Smooth muscle cell of the brain vasculature (primary cell): ENCODE measurements at places on chromosomes 5 and 9.

- DNase-seq = no peak
Measured at GRCh38 chr5:136364307-136364706, 1.0 kb downstream of the TRPC7 start.

DNA sequence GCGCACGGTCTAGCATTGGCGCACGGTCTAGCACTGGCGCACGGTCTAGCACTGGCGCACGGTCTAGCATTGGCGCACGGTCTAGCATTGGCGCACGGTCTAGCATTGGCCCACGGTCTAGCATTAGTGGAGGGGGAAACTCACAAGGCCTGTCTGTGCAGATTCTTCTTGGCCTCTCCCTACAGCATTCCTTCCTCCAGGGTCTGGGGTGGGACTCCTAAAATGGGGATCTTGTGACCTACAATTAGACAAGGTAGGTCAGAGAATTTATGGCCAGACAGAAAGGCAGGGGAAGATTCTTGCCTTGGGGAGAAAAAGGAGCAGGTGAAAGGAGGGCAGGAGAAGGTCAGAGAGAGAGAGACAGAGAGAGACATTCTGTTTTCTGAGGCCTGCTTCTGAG, 5.4 kb upstream of the GBGT1 start:
- DNase-seq = no peak

DNA sequence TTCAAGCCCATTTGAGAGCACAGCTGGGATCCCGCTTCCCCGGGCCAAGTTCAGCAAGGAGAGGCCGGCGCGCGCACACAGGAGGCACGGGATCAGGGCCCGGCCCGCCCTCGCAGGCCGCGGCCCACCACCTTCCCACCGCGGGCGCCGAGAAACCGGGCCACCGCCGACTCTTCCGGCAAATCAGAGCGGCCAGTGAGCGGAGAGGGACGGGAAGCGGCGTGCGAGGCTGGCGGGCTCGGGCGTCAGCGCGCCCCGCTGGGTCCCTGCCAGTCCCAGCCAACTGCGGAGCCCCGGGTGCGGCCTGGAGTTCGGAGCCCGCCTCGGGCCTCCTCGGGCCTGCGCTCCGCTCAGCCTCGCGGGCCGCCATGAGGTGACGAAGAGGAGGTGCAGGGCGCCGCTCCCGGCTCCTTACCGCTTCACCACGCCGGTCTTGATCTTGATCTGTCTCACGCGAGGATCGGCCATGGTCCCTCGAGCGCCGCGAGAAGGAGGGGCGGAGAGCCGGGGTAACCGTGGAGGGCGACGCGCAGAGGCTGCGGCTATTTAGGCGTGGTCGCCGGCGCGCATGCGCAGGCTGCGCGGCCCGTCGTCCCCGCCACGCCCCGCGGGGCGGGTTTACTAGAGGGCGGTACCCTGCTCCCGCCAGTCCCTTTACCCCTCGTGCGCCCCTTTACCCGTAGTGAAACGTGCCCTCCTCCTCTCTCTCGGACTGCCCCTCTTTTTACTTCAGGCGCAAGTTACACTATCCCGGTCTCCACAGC, at the start of gene TBCA:
Gene TBCA, minus strand, starts transcription at position 550 of the 764 bp plus-strand sequence. Its CDS starts 82 bp downstream, at position 468.
- peak; percentile 77 for DNase-seq

GRCh38 chr9:1979741-1980367, 35.3 kb upstream of the SMARCA2 start:
- no peak for DNase-seq

- no peak for DNase-seq
Measured at GRCh38 chr5:64939772-64940510, 171.2 kb downstream of the CWC27 start.

DNA sequence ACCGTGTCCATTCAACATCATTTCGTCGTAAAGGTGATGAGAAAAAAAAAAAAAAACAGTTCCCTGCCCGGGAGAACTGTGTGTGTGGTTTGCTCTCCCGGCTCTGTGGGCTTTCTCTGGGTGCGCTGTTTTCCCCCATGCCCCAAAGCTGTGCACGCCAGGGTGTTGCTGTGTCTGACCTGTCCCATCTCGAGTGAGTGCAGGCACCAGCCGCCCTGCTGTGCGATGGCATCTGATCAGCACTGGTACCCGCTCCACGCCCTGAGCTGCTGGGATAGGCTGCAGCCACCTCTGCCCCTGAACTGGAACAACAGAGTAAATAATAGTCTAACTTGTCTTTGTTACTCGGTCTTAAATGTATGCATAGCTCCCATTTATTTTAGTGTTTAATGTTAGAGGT, 33.3 kb downstream of the CEP72 start:
- DNase-seq = no peak

DNA sequence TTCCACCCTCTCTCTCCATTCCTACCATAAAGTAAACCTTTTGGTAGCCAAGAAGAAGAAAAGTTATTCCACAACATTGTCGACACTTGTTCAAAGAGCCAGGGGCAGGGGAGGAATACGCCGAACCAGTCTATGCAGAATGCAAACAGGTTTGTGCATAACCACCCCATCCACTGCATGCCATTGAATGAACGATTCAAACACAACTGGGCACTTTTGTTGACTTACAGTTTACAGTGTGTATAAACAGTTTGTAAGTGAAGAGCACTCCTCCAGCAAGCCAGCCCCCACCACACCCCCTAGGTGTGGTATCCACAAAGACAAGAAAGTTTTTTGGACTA, 6.8 kb upstream of the S1PR3 start:
- no peak for DNase-seq

DNA sequence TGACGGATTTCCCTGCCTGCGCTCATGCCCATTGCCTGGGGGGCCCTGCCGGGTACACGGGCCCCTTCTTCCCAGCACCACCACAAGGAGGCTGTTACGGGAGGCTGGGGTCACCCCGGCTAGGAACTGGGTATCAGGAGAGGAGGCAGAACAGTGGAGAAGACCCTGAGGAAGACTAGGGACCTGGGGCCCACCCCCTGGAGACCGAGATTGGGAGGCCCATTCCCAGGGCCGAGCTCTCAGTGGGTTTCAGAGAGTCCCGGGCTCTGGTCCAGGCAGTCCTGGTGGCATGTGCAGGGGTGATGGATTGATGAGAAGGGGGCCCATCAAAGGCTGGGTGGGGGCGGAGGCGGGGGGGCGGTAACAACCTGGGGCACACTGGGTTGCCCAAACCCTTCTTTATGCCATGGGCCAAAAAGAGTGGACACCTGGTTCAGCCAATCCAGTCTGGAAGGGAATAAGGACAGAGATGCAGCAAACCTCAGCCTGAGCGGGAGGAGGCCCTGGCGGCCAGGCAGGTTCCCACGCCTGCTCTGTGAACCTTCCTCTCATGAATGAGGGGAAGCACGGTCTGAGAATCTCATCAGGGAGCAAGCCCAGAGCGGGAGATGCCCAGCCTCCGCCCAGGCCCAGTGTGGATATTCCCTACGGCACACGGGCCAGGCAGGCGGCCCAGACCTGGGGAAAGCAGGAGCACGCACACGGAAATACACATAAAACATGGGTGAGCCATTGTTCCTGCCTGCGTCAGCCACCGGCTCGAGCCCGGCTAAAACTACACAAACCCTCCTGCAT, 785 bp upstream of the P4HA2 start:
- no peak for DNase-seq

DNA sequence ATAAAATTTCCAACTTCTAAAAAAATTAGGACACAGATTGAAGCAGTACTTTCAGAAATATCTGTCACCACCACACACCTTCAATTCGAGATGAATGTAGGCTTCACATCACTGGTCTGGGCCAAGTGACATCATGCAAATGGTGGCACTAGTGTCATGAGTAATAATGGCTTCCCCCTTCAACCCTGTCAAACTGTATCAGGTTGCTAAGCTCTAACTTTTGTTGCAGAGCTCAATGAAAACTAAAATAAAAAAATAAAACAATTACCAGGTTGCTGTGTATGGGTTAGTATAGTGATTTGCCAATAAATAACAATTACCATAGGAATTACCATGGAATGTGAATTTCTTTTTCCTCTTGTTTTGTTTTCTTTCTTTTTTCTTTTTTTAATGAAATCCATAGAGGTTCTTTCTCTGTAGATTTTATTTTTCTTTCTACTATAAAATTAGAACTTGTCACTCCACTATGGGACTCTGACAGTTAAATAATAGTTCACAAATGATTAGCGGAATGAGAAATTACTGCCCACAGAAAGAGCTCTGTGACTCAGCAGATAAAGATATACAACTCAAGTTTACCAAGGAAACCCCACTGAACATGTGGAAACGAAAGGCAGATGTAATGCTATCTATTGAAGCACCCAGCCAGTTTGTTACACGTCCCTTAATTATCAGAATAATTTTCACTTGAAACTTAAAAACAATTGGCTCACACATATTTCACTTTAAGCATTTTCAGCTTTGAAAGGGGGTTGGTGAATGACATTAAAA, 783.8 kb upstream of the WWC1 start:
- no peak for DNase-seq

DNA sequence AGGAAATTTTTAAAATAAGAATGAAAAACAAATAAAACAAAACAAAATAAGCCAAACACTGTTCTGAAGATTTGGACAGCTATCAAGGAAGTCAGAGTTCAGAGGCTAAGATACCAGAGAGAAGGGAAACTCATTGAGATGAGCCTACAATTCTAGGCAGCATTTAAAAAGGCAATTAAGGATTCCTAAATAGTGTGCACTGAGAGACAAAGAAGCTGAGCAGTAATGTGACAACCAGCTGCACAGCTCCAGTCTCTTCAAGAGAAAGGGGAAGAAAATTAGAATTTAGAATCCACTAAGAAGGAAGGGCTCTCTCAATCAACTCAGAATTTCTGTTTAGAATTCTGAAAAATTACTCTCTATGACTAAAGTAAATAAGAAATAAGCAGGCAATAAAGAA, 246.7 kb upstream of the COX7C start:
- no peak for DNase-seq

DNA sequence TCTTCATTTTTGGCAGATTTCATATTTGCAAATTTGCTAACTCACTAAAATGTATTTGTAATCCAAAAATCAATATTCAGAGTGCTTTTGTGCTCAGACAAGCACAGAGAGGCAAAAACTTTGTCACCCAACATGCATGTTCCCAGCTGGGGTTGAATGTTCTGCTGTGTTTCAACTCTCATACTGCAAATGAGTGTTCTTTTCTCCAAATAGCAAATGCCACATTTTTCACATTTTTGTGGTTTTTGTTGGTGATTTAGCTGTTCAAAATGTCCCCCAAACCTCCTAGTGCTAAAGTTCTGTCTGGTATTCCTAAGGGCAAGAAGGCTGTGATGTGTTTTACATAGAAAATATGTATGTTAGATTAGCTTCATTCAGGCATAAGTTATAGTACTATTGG, 87.3 kb upstream of the PCSK5 start:
- peak; percentile 21 for DNase-seq

GRCh38 chr5:55650386-55650785, 61.7 kb downstream of the SLC38A9 start:
- DNase-seq = no peak

- no peak for DNase-seq
Measured at GRCh38 chr9:89477811-89478630, 19.9 kb downstream of the SEMA4D start.

DNA sequence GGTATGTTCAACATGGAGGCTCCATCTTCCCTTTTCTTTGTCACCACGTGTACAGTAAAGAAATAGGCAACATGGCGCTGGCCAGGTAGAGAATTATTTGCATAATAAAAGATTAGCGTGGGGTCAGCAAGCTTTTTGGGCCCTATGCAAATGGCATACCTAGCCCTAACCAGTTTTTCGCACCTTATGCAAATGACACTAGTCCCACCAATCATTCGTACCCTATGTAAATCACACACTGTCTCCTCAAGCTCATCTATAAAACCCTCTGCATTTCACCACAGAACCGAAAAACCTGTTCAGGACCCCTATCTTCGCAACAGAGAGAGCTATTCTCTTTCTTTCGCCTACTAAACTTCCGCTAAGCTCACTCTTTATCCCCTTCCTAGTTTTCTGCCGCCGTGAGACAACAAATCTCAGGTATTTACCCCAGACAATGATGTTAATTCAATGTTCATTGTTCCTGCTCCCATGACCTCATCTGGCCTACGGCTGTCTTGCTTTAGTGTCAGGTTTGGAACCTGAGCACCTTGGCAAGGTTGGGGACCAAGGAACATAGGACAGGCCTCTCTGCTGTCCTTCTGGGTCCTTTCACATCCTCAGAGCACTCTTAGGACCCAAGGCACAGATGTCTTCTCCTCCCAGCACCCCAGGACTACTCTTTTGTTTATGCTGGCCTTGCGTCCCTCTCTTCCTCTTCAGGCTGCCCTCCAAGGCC, 180.7 kb upstream of the RAI14 start:
- no peak for DNase-seq

- no peak for DNase-seq
Measured at GRCh38 chr5:159001247-159001646, 98.5 kb downstream of the EBF1 start.

DNA sequence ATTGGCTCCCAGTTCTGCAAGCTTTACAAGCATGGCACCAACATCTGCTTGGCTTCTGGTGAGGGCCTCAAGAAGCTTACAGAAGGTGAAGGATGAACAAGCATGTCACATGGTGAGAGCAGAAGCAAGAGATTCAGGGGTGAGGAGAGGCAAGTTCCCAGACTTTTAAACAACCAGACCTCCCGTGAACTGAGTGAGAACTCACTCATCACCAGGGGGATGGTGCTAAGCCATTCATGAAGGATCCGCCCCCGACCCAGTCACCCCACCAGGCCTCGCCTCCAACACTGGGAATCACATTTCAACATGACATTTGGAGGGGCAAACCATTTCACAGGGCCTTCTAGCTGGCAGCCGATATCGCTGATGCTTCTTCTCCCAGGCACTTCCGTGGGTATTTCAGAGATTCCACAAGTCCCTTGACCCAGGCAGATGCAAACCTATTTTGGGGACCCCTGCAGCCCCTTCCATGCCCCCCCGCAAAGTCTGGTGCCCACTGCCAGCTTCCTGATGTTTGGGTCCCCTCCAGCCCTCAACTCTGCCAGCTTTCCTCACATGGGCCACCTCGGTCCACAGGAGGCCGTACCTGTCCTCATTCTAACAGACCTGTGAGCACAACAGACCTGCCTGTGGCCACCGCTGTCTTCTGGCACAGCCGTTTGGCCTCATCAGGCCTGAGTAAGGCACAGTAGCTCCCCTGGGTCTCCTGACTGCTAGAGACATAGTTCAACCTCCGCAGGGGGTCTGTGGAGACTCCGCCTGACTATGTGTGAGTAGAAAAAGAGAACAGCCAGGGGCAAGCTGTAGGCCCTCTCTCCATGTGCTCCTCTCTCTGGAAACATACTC, 60.7 kb upstream of the ANGPTL2 start:
- no peak for DNase-seq

- no peak for DNase-seq
Measured at GRCh38 chr5:125829349-125829748, 593.9 kb upstream of the GRAMD2B start.

DNA sequence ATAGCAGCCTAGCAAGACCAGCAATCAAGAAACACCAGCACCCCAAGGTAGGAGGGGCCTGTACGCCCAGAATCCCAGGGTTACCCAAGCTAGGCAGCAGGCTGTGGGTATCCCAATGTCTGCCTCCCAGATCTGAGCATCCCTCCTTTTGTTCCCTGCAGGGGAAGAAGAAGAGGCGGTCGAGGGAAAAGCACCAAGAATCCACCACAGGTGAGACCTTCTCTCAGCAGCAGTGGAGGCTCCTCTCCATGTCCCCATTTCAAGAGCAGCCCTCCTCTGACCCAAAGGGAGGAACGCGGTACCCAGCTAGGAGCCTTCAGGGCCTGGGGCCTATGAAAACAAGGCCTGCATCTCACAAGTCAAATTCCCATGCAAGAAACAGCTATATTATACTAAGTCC, 28.9 kb downstream of the TCF7 start:
- DNase-seq = no peak
